HL-60 (cell line): ENCODE measurements at places on chromosomes 6 and 20.
A peak's percentile ranks its signal among the peaks of the same experiment; 100 is the strongest.

GRCh38 chr6:71351190-71351589 is 62.6 kb downstream of the OGFRL1 start:
- DNase-seq: no peak

DNA sequence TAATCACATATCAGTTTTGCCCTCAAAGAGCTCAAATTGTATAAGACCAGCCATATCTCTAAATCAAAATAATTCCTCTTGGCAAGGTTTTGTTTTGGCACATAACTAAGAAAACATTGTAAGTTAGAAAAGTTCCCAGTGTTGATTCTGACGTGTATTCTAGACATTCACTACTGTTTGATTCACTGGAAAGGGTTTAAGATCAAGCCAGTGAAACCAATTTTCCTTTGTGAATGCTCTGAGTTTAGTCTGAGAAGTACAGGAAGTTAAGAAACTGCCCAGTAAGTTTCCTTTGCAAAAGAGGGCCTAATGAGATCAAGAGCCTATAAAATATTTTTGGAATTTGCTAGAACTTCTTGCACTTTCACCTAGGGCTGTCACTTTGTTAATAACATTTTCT is 143.0 kb downstream of the FNDC1 start:
- no peak for DNase-seq

DNA sequence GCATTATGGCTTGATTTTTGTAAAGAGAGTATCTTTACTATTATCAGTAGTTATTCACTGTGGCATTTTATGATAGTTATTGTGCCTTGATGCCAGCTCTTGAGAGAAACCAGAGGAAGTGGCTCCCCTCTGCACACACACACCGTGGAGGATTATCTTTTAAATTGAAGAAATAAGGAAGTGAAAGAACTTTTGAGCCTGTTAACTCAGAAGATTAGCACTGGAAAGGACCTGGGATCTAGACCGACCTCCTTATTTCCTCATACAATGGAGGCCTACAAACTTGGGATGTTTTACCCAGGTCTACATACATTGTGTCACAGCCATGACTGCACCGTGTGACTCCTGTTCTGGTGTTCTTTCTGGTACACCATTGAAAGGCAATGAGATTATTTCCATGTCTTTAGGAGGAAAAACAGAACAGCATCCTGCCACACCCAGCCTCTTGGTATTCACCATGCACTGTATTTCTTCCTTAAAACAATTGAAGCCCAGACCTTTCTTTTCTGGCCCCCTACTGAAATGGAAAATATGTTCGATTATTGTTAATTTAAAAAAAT is 40.6 kb downstream of the HECA start:
- DNase-seq: peak; percentile 45

- DNase-seq: no peak
These were observed 46.1 kb upstream of the DSN1 start for GRCh38 chr20:36819659-36820058.

DNA sequence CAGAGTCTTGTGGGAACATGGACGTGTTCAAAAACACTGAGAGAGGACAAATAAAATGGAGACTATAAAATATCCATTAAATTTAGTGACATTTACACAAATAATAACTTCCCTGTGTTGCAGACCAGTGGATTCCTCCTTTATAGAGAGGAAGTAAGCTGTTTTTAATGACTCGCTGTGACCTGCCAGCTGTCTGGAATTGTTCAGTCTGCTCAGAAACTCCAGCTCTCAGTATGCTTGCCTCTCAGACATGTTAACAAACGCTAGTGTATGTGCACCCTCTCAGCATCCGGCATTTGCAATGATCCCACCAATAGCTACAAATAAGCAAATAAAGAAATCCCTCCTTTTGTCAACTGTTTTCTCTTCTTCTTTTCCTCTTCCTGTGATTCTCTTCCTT is 158.0 kb upstream of the TCF21 start:
- no peak for DNase-seq

GRCh38 chr6:169862892-169863525 is 111.6 kb downstream of the ERMARD start:
- DNase-seq: no peak

DNA sequence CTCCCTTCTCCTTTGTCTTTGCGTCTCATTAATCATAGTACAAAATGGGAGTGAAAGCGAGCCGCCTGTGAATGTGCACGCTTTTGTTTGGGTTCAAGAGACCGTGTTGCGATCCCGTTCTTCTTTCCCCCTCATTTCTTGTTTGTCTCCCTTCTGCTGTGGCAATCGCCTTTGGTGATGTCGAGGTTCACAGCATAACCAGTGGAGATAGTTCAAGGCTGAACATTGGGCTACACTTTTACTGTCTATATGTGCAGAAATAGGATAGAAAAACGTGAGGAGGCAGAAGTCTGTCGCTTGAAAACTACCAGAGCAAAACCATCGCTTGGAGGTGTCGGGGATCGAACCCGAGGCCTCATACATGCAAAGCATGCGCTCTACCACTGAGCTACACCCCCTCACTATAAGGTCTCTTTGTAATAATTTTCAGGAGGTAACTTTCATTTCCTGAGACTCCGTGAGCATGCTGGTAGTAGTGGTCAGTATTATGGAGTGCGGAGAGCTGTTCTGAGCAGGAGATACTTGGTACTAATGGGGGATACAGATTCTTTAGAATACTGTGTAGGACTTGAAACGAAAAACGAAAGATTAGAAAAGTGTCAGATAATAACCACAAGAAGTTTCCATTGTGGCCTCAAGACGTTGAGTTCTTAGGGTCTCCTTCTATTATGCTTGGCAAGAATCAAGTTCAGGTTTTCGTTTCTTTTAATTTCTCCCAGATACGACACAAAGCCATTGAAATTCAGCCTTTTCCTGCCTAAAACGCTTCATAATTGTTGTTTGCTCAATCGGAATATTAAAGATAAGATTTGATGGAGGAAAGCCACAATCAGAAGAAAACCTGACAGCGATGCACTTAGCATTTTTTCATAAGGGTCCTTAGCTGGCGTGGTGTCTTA is 106.6 kb downstream of the TRIM27 start:
- DNase-seq: no peak
